Upper lobe of left lung (tissue), 6 donors: ENCODE measurements at places on chromosomes 5 and 9. TPM values are rescaled to one million over a fixed set of nuclear protein-coding genes. Genes with fewer than 3 reads are reported as not detected.

SMIM32 gene
- total RNA-seq, result not detected

TCOF1 gene
- 71.2 TPM for total RNA-seq

DOCK8 gene
- 71.2 TPM for total RNA-seq

ABO gene
- total RNA-seq, result 17.8 TPM

PMPCA gene
- 41.2 TPM for total RNA-seq

SLC6A19 gene
- not detected for total RNA-seq

RPL35 gene
- total RNA-seq, result 646 TPM

GDA gene
- total RNA-seq, result not detected

WNT8A gene
- total RNA-seq, result not detected

ORM2 gene
- 5.5 TPM for total RNA-seq

HSPA4 gene
- 32.2 TPM for total RNA-seq

HMMR gene
- total RNA-seq, result 3.9 TPM

SCGB3A1 gene
- 806 TPM for total RNA-seq
